HFFc6 (cell line): ENCODE measurements at places on chromosomes 6 and 20.

GRCh38 chr20:10622657-10623418, 51.0 kb downstream of the JAG1 start:
- DNase-seq, result peak; percentile 66

DNA sequence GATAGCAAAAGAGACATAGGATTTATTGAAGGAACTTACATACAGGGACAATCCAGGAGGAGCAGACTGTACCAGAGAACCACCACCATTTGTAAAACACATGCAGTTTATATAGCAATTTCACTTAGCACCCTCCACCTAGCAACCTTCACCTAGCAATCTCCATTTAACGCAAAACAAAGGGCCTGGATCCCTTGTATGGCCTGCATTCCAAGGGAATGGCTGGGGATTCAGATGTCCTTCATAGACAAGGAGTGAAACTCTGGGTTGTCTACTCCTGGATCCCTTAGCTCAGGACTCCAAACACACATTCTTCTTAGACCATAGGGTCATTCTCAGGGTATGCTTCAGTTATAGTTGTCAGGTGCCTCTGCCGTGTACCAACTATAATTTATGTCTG, 1324.9 kb downstream of the HACE1 start:
- DNase-seq, result no peak

GRCh38 chr6:149324428-149324827, 6.9 kb downstream of the TAB2 start:
- no peak for DNase-seq

DNA sequence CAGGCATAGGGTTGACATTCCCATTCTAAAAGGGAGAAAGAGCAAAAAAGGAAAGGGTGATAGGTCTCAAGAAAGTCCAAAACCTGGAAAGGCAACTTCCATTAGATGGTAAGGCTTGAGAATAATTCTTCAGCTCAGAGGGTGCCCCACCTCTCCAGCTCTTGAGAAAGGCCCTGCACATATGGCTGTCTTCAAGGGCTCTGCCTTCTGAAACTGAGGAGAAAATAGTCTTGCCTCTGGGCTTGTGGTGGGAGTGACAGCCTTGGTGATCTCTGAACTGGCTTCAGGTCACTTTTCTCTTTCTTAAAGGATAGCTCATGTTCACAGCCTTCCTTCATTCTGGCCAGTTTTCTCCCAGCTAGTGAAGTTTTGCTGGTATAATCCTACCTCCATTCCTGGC, 35.6 kb upstream of the NR2E1 start:
- DNase-seq, result no peak

DNA sequence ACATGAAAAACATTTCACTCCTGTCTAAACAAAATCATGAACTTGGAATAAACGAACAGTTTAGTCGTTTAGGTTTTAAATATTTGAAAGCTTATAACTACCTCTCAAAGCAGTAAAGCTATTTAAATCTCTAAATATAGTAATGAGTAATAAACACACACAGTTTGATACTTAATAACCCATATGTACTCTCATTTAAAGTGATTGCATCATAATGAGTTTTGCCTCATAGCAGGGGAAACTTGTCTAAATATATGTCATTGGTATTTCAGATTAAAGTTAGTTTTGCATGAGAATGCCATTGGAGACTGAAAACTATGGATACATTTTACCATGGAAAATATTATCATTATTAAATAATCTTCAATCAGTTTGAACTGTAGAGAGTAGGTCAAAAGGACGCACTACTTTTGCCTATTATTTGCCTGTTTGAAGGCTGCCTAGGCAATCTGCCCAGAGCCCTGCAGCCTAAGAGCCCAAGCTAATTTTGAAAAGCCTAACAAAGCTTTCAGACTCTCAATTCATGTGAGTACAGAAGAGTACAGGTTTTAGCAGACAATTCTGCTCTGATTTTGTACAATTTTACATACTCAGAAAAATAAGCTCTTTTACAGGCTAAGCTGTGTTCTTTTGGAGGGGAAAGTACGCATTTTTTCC, 632.8 kb downstream of the HACE1 start:
- no peak for DNase-seq
